ENCODE measurements at places on chromosomes 13 and 19.

DNA sequence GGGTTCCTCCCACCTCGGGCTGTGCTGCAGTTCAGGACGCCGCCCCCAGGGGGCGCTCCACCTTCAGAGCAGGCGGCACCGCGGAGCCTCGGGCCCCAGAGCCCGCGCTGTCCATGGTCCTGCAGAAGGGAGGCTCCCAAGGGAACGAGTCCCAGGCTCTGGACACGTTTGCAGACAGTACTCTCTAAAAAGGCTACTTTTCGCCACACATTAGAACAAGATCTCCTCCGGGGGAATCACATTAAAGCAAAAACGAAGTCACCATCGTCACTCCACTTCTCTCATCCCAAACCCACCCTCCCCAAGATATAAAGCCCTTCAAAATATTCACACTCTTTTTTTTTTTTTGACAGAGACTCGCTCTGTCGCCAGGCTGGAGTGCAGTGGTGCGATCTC lies 4.6 kb upstream of the SIGLEC10 start:
- DNase-seq, result peak; percentile 74

GRCh38 chr19:18044825-18045304 lies 36.9 kb downstream of the ARRDC2 start:
- peak; percentile 76 for DNase-seq

DNA sequence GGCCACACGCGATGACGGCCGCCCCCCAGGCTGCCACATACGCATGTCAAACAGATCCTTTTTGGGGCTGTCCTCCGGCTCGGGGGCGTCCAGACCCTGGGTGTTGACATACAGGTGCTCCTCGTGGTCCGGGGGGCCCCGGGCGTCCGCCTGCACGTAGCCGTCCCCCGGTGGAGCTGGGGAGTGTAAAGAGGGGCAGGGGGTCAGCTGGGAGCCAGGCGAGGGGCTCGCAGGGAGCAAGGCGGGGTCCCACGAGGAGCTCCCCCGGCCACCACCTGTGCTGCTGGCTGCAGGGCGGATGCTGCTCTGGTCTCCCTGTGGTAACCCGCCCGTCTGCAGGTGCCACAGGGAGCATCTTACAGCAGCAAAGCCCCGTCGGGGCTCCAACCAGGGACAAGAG lies 16.1 kb upstream of the C2CD4C start:
- DNase-seq, result no peak

GRCh38 chr13:39023316-39023715 lies 14.6 kb downstream of the PROSER1 start:
- DNase-seq, result no peak

GRCh38 chr13:45812695-45813372 lies 38.7 kb downstream of the SIAH3 start:
- DNase-seq, result no peak

GRCh38 chr13:104553186-104553585 lies 1487.0 kb upstream of the SLC10A2 start:
- DNase-seq, result no peak

- DNase-seq, result no peak
Observed at GRCh38 chr19:40243181-40243580, 16.7 kb upstream of the CCNP start.

GRCh38 chr13:92103689-92104153 lies 705.3 kb downstream of the GPC5 start:
- no peak for DNase-seq

DNA sequence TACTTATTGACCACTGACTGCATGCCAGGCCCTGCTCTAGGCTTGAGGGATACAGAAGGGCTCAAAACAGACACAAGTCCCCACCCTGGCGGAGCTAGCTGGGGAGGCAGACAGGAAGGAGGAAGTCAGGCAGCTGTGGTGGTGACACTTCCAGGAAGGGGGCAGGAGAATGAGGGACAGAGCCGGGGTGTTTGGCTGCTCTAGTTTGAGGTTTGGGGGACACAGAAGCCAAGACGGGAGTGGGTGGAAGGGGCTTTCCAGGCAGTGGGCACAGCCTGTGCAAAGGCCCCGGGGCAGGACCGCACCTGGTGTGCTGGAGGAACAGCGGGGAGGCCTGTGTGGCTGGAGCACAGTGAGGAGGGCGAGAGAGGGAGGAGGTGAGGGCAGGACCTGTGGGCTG lies 4.0 kb downstream of the MRPL54 start:
- DNase-seq, result no peak

DNA sequence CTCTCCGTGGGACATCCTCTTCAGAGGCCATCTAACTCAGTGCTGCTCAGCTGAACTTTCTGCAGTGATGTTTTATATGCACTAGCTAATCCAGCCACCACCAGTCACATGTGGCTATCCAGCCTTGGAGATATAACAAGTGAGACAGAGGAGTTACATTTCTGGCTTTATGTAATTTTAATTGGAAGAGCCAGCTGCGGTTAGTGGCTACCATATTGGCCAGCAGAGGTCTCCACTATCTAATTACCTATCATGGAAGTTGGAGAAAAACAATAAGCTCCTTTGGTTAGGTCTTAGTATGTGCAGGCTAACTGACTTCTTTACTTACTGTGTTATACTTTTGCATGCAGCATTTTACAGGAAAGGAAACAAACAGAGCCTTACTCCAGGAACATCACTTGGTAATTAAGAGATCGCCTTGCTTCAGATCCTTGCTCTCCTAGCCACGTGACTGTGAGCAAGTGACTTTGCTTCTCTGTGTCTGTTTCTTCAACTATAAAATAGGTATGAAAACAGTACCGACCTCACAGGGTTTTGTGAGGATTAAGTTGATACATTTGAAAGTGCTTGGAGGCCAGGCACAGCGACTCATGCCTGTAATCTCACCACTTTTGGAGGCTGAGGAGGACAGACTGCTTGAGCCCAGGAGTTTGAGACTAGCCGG lies 1.6 kb upstream of the KLK10 start:
- DNase-seq, result no peak

DNA sequence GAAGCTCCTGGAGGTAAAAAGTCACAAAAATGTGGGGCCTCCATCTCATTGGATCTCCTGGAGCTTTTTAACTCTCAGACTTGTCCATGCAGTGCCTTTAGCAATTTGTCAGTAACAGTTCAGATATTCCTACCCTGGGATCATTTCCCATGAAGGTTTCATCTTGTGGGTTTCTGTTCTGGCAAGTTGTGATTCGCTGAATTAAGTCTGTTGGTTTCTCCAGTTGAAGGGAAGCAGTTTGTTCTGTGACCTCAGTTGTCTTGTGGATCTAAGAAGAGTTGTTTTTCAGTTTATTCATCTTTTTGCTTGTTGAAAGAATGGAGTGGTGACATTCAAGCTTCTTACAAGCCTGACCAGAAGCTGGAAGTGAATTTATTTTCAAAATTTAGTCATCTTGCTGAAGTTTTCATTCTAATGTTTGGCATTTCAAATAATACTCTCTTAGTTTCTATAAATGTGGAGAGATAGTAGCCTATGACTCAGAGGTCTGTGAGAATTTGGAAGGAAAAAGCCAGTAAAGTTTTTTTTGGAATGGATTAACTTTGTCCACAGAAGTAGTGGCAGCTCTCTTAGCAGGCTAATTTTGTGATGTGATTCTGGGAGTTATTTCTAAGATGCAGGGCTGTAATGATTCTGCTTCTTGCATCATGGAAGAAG lies 120.1 kb upstream of the CSNK1A1L start:
- DNase-seq, result no peak

All from stimulated activated CD8-positive, alpha-beta memory T cell treated with anti-CD3 and anti-CD28 coated beads, Interleukin-7, amount 100 ng/mL, for 48 hours (primary cell).